ENCODE measurements at places on chromosomes 16 and 17. TPM values are rescaled to one million over a fixed set of nuclear protein-coding genes. Genes with fewer than 3 reads are reported as not detected.

The KRTAP9-8 gene
- total RNA-seq, result not detected

DNA sequence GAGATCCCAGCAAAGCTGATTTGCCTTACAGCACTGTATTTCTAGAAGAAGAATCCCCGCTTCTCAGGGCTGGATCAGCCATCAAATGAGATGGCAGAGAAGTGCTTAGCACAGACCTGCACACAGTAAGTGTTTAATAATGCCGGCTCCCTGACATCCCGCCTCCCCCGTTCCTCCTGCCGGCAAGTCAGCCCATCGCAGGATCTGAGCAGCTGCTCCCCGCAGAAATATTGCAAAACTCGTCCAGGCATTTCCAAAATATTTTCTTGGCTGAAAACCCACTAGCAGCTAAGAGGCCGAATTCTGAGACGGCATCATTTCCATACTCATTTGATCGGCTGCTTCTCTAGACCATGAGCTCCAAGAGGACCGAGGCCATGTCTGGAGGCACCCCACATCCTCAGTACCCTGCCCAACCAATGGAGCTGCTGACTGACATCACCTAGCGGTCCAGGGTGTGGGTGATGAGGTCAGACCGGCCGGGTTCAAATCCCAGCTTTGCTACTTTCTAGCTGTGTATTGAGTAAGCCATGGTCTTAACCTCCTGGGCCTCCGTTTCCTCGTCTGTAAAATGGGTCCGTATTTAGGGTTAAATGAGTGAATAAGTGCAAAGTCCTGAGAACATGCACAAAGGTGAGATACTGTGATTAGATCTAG is 251.5 kb downstream of the KATNIP start:
- no peak overlapping the region for H3K27ac ChIP-seq
- H3K36me3 ChIP-seq, result no peaks in the 10 kb centered on the region
- peaks cover 12% of the 10 kb centered on the region for H3K27me3 ChIP-seq
- no peaks in the 10 kb centered on the region for H3K4me1 ChIP-seq
- DNase-seq, result no peak
- H3K4me3 ChIP-seq, result no peak overlapping the region

DNA sequence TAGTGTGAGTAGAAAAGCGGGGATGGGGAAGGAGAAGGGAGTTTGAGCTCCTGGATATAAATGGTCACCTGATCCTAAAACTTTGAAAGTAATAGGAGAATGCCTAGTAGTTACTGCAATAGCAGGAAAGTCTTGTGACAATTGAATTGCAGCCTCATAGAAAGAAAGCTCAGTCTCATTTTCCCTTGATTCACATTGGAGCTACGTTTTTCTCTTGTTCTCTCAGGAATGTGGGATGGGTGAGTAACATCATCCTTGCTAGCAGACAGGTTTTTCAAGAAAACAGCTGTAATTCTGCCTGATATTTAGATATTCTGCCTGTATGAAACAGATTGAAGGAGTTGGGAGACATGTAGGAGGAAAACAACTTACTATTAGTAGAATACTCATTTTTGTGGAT is 25.3 kb downstream of the SF3B3 start:
- H3K36me3 ChIP-seq, result peaks cover 57% of the 10 kb centered on the region
- peaks cover 18% of the 10 kb centered on the region for H3K4me1 ChIP-seq
- no peak overlapping the region for H3K4me3 ChIP-seq
- no peaks in the 10 kb centered on the region for H3K27me3 ChIP-seq

The CCL7 gene
- total RNA-seq, result not detected

The LHX1 gene
- not detected for total RNA-seq

GRCh38 chr17:69760562-69760961 is 314.5 kb upstream of the KCNJ16 start:
- no peak overlapping the region for H3K4me3 ChIP-seq
- H3K4me1 ChIP-seq, result peaks cover 20% of the 10 kb centered on the region
- DNase-seq, result no peak
- H3K27me3 ChIP-seq, result no peaks in the 10 kb centered on the region

The KCNH6 gene
- total RNA-seq, result not detected

DNA sequence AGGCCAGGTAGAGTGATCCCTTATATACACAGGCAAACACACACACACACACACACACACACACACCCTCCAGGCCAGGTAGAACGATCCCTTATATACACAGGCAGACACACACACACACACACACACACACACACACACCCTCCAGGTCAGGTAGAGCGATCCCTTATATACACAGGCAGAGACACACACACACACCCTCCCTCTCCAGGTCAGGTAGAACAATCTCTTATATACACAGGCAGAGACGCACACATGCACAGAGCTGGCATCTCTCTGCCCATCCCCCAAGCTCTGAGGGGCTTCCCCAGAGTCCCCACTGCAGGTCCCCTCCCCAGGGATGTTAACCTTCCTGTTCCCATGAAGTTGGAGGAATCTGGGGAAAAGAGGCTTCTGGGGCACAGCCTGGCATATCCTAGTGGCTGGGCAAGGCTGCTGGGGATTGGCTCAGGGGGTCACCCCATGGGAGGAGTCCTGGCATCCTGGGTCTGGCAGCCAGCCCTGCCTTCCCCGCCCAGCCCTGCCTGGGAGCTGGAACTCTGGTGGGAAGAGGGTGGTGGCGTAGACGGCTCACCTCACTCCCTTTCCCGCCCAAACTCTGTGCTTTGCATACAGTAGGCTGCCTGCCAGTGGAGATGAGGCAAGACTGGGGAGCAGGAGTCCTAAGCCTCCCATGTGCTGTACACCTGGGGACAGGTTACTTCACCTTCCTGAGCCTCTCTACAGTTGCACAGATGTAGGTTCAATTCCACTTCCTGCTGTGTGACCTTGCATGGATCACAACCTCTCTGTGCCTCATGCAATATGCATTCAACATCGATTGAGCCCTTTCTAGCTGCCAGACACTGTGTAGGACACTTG is 41.8 kb downstream of the TEKT5 start:
- H3K36me3 ChIP-seq, result no peaks in the 10 kb centered on the region
- no peaks in the 10 kb centered on the region for H3K4me1 ChIP-seq
- DNase-seq, result no peak
- no peak overlapping the region for H3K4me3 ChIP-seq

DNA sequence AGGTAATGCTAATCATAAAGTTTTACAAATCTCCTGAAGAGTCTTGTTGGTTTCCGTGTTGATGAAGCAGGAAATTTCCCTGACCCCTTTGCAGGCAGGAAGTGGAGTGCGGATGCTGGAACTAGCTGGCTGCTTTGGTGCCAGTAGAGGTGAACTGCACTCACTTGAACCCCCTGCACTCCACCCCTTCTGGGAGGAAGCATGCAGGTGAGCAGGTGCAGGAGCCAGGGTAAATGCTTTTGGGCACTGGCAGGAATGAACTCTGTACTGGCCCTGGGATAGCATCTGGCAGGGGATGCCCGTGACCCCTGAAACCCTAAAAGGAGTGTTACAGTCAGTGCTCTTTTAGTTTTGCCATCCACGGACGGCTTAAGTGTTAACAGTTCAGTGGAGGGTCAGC is 430.4 kb downstream of the WWOX start:
- no peak overlapping the region for H3K4me3 ChIP-seq
- H3K27me3 ChIP-seq, result no peaks in the 10 kb centered on the region
- no peaks in the 10 kb centered on the region for H3K4me1 ChIP-seq
- no peaks in the 10 kb centered on the region for H3K36me3 ChIP-seq
- no peak for DNase-seq

- no peak overlapping the region for H3K4me3 ChIP-seq
- peaks cover 9% of the 10 kb centered on the region for H3K4me1 ChIP-seq
- H3K27ac ChIP-seq, result no peak overlapping the region
- no peaks in the 10 kb centered on the region for H3K27me3 ChIP-seq
- peaks cover 26% of the 10 kb centered on the region for H3K36me3 ChIP-seq
These were observed 21.3 kb upstream of the CDH15 start for GRCh38 chr16:89150090-89150835.

- no peak for DNase-seq
- H3K4me1 ChIP-seq, result peaks cover 6% of the 10 kb centered on the region
- no peak overlapping the region for H3K27ac ChIP-seq
- no peak overlapping the region for H3K4me3 ChIP-seq
- H3K27me3 ChIP-seq, result no peaks in the 10 kb centered on the region
These were observed 470 bp downstream of the KRT23 start for GRCh38 chr17:40936976-40937375.

DNA sequence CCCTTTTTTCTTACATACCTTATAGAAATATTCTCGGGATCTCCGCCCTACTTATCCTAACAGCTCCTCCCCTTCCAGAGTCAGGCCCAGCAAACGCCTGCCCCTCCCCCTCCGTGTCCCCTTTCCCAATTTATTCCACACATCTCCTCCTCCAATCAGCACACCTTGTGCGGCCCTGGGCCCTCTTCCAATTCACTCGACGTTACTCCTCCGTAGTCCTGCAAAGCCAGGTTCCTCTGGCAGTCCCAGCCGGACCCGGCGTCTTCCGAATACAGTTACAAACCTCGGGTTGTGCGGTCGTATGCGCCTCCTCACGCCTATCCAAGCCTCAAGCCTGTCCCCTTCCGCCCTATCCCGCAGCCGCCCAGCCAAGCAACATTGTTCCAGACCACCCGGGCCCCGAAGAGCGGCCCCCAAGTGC is 677 bp downstream of the CBX1 start:
- DNase-seq, result peak; percentile 85
- H3K36me3 ChIP-seq, result peaks cover under 1% of the 10 kb centered on the region
- peak overlapping the region; percentile 97 for H3K27ac ChIP-seq
- H3K27me3 ChIP-seq, result no peaks in the 10 kb centered on the region
- peak overlapping the region; percentile 100 for H3K4me3 ChIP-seq

The ZNF646 gene
- 22.5 TPM for total RNA-seq

GRCh38 chr16:30395992-30396585 is 869 bp downstream of the ZNF48 start:
- peaks cover 32% of the 10 kb centered on the region for H3K4me1 ChIP-seq
- H3K27me3 ChIP-seq, result no peaks in the 10 kb centered on the region
- no peaks in the 10 kb centered on the region for H3K36me3 ChIP-seq
- peak overlapping the region; percentile 76 for H3K27ac ChIP-seq
- peak overlapping the region; percentile 82 for H3K4me3 ChIP-seq

The SREBF1 gene
- total RNA-seq, result 86.9 TPM
